ENCODE measurements at places on chromosomes 6 and 20.

- DNase-seq: no peak
Measured at GRCh38 chr6:155084431-155085123, 89.5 kb downstream of the TIAM2 start.

DNA sequence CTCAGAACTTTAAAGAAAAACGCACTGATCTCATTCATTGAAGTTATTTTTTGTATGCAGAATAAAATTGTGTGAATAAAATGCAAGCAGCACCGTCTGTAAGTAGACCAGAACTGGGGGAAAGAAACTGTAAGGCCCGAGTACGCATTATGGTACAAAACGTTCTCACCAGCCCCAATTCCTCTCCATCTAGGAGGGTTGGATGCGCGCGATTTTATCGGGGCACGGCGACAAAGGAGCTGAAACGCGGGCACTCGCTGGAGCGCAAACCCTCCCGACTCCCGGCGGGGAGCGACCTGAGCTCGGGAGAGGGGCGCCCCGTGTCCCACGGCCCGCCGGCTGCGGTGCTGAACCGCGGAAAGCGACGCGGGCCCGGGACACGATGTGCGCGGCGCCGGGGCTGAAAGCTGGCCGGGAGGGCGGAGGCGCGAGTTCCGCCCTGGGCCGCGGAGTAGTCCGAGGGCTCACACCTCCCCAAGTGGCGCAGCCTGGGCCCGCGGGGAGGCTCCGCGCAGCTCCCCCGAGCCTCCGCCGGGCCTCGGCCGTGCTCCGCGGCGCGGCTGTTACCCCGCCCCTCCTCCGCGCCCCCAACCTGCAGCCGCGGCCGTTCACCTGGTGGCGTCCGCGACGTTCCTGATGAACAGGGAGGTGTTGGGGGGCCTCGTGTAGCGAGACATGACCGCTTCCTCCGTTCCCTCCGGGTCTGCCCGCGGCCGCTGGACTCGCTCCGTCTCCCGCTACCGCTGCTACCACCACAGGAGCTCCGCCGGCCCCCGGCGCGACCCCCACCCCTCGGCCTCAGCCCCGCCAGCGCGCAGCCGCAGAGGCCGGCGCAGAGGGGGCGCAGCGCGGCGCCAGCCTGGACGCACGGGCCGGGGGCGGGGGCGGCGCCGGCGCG is at the start of gene SRSF12:
Gene SRSF12, minus strand, starts transcription at position 861 of the 898 bp plus-strand sequence. Its CDS starts 184 bp downstream, at position 677.
- peak; percentile 46 for DNase-seq

DNA sequence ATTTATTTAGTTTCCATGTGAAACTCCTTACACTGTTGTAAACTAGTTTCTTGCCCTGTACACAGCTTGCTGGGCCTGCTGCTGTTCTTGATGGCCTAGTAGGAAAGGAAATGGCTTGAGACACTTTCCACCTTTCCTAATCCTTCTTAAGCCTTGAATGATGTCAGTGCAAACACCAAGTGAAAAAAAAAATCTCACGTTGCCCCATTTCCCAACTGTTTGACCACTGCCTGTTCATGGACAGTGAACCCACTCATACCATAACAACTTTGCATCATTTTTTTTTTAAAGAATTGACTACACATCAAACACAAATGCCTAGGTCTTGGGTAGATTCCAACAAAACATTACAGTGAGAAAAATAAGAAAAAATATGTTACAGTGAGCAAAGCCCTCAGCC is 653.6 kb upstream of the FLRT3 start:
- no peak for DNase-seq

DNA sequence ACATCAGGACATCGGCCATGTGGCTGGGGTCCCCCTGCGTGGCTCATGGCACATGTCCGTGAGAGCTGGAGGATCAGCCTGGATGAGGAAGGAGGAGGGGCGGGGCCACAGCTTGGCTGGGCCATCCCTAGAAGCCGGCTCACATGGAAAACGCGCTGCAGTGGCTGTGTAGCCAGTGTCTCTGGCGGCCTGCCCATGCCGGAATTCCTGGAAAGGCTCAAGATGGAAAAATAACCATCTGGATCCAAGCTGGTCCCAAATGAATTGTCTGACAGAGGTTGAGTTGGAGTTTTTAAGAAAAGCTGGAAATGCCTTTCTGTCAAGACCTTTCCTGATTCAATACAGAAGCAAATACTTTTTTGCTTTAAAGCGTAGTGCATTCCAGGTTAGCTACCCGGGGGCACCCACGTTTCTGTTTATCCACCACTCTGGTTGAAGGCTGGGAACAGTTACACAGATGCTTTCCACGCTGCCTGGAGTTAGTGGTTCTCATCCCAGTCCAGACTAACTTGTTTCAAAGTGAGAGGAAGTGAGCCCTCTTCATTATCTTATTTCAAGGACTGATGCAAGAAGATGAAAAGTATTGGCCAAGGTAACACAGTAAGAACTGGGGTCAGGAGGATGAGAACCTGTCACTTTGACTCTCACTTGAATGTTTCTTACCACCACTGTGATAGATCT is 99.0 kb downstream of the GMPR start:
- DNase-seq: peak; percentile 82

DNA sequence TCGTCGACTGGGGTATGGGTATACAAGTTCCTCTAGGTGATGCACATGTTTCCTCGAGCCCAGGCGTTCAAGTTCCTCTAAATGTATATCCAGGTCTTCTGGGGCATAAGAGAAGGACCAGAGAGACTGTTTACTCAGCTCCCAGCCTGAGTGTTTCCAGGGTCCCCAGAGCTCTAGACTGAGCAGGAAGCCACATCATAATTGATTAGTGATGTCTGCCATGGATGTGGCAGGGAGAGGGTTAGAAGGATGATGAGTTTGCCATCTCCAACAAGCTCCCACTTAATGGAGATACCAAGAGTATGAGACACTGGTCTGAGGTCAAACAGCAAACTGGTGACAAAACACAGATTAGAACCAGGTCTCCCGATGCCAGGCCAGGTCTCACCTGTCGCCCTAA is 74.8 kb downstream of the PREX1 start:
- no peak for DNase-seq

GRCh38 chr6:143700684-143701348 is 23.1 kb downstream of the PHACTR2 start:
- DNase-seq: no peak

DNA sequence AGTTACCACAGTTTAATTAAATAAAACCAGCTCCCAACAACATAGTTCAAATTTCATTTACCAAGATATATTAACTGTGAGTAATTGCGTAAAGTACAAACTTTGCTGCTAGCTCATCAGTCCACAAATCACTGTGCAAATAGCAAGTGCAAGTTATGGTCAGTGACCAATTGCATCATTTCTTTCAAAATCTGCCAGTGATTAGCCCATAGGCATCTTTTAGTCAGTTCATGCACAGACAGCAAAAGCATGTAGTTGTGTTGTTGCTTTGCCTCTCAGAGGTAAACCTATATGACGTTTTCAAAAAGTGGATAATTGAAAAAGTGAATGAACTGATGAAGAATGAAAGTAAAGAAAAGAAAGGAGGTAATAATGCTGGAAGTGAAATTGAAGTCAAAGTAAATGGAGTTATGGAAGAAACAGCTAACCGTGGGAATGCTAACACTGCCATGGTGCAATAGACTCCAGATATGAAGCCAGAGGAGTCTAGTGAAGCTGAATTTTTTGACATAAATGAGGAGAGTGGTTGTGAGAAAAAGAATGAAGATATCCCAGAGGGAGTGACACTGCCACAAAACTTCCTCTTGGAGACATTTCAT is 36.5 kb downstream of the ENPP1 start:
- no peak for DNase-seq

DNA sequence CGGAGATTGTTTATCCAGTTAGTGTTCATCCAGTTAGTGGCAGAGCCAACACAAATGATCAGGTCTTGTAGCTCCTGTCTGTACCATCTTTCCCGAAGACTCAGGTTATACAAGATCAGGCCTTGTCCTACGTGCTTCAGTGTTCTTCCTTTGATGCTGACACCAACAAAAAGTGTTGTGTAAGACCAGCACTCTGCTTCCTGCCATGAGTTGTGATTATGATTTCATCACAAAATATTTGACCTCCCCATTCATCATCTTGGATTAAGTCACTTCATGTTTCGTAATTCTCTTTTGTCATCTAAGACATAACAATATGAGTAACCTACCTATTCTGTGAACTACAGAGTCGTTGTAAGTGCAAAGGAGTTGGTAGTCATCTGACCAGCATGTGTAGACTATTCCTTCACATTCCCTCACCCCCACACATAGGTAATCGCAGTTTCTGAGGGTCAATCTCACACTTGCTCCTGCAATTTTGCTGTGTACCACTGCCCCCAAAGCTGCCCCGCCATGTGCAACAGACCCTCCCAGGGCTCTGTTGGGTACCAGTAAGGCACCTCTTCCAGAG is 135.6 kb upstream of the SLC22A23 start:
- DNase-seq: peak; percentile 27

DNA sequence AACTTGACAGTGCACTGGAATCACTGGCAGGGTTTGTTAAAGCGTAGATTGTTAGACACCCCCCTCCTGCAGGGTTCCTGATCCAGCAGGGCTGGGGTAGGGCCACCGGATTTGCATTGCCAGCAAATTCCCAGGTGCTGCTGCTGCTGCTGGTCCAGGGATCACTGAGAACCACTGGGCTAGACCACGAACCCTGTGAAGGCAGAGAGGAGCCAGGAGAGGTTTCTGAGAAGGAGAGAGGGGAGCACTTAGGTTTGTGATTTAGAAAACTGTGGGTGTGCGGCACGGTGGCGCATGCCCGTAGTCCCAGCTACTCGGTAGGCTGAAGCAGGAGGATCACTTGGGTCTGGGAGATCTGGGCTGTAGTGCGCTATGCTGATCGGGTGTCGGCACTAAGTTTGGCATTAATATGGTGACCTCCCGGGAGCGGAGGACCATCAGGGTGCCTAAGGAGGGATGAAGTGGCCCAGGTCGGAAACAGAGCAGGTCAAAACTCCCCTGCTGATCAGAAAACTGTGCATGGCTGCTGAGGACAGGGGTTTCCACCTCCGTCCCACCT is 53.6 kb upstream of the FAM83D start:
- DNase-seq: no peak

- no peak for DNase-seq
Measured at GRCh38 chr6:41658636-41659035, 20.4 kb downstream of the MDFI start.

GRCh38 chr6:137320271-137320670 is 101.1 kb upstream of the IFNGR1 start:
- no peak for DNase-seq

- no peak for DNase-seq
Measured at GRCh38 chr6:14929291-14929690, 316.6 kb upstream of the JARID2 start.
